Calu3 (cell line): ENCODE measurements at places on chromosomes 13 and 19. TPM values are rescaled to one million over a fixed set of nuclear protein-coding genes. Genes with fewer than 3 reads are reported as not detected.

GRCh38 chr13:32447894-32448623 lies 20.1 kb upstream of the N4BP2L1 start:
- peaks cover 3% of the 10 kb centered on the region for H3K4me1 ChIP-seq
- H3K4me3 ChIP-seq = no peak overlapping the region
- no peaks in the 10 kb centered on the region for H3K27me3 ChIP-seq
- H3K36me3 ChIP-seq = peaks cover 6% of the 10 kb centered on the region

DNA sequence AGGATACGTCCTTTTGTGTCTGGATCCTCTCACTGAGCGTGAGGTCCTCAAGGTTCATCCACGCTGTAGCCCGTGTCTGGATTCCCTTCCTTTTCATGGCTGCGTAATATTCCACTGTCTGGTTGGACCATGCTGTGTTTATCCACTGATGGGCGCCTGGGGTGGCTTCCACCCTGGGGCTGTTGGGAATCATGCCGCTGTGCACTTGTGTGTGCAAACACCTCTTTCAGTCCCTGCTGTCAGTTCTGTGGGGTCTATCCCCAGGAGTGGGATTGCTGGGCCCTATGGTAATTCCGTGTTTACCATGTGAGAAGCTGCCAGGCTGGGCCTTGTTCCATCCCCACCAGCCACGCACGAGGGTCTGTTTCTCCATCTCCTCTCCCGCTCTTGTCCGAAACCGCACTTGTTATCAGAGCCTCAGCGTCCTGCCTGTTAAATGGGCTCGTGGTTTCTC lies 98.6 kb downstream of the GADD45B start:
- H3K27ac ChIP-seq = no peak overlapping the region
- H3K27me3 ChIP-seq = no peaks in the 10 kb centered on the region
- H3K4me1 ChIP-seq = peaks cover 22% of the 10 kb centered on the region
- DNase-seq = no peak

DNA sequence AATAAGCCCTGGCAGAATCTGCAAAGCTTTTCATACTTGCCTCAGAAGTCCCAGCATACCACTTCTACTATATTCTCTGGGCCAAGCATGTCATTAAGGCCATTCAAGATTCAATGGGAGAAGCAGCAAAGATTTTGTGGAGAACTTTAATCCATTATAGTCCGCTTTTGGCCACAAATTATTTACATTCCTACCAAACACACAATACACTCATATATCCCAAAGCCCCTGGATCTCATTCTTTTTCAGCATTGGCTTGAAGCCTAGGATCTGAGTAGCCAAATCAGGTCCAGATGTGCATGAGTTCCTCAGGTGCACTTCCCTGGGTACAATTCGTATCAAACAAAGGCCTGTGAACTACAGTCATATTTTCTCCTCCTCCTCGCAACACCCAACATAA lies 203.4 kb downstream of the NDFIP2 start:
- no peak overlapping the region for H3K27ac ChIP-seq
- H3K4me3 ChIP-seq = no peak overlapping the region
- peaks cover 14% of the 10 kb centered on the region for H3K4me1 ChIP-seq
- no peak for DNase-seq

- H3K4me1 ChIP-seq = peaks cover 23% of the 10 kb centered on the region
- DNase-seq = no peak
- peak overlapping the region; percentile 42 for H3K27ac ChIP-seq
- peaks cover 60% of the 10 kb centered on the region for H3K36me3 ChIP-seq
- H3K4me3 ChIP-seq = peak overlapping the region; percentile 71
- H3K27me3 ChIP-seq = no peaks in the 10 kb centered on the region
Measured at GRCh38 chr19:10270180-10270615, 722 bp upstream of the ICAM1 start.

- peaks cover 11% of the 10 kb centered on the region for H3K27me3 ChIP-seq
- peak overlapping the region; percentile 73 for H3K4me3 ChIP-seq
- peaks cover 6% of the 10 kb centered on the region for H3K4me1 ChIP-seq
Measured at GRCh38 chr13:114130837-114131582, 1.4 kb downstream of the RASA3 start.

DNA sequence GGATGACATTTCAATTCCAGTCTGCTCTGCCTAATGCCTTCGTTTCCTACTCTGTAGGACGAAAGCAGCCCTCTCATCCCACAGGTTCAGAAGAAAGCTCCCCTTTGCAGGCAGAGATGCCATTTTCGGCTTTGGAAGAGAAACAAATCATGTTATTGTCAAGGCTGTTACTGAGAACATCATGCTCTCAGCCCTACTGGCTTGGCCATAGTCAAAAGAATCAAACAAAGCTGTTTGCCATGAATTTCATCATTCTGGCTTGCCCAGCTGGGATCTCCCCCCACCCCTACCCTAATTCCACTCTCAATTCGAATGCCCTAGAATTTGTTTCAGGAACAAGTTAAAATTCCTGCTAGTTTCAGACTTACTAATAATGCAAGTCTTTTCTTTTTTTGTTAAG lies 162.3 kb upstream of the SERP2 start:
- DNase-seq = no peak
- H3K27ac ChIP-seq = no peak overlapping the region
- no peaks in the 10 kb centered on the region for H3K27me3 ChIP-seq
- no peaks in the 10 kb centered on the region for H3K4me1 ChIP-seq

DNA sequence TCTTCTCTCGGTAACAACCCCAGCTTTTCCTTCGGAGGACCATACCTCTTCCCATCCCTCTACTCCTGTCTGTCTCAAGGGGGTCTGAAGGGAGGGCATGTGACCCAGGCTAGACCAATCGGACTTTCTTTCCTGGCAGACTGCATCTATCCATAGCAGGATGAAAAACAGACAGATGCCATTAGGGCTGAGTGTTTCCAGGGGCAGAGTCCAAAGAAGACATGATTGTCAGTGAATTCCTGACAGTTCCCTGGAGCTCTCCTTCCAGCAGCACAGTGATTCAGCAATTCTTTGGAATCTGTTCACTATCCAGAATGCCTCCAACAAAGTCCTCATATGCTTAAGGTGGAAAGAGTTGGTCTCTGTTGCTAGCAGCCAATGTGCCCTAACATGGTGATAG lies 189.8 kb downstream of the KCTD12 start:
- H3K4me3 ChIP-seq = no peak overlapping the region
- DNase-seq = no peak
- no peaks in the 10 kb centered on the region for H3K27me3 ChIP-seq
- no peaks in the 10 kb centered on the region for H3K36me3 ChIP-seq
- H3K27ac ChIP-seq = no peak overlapping the region

DNA sequence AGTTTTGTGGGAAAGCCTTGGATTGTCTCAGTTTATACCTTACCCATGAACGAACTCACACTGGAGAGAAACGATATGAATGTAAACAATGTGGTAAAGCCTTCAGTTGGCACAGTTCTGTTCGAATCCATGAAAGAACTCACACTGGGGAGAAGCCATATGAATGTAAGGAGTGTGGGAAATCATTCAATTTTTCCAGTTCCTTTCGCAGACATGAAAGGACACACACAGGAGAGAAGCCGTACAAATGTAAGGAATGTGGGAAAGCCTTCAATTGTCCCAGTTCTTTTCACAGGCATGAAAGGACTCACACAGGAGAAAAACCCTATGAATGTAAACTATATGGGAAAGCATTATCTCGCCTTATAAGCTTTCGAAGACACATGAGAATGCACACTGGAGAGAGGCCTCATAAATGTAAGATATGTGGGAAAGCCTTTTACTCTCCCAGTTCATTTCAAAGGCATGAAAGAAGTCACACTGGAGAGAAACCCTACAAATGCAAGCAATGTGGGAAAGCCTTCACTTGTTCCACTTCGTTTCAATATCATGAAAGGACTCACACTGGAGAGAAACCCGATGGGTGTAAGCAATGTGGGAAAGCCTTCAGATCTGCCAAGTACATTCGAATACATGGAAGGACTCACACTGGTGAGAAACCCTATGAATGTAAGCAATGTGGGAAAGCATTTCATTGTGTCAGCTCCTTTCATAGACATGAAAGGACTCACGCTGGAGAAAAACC lies 7.5 kb upstream of the ZNF440 start:
- no peaks in the 10 kb centered on the region for H3K27me3 ChIP-seq
- no peaks in the 10 kb centered on the region for H3K4me1 ChIP-seq
- no peak overlapping the region for H3K27ac ChIP-seq
- no peak for DNase-seq

DNA sequence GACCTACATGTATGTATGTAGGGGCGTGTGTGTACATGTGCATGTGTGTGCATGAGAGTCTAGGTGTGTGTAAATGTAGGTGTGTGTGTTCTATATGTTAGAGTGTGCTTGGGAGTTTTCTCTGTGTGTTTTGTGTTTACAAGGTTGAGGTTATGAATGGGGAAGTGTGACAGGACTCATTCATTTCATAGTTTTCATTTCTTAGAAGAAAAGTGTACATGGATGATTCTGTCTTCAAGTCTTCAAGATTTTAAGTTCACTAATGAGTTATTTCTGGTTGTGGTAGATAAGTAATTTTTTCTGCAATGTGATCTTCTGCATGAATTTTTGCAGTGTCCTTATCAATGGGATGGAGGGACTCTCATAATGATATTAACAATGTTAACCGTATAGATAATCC lies 118.2 kb upstream of the SLC10A2 start:
- H3K27me3 ChIP-seq = no peaks in the 10 kb centered on the region
- no peaks in the 10 kb centered on the region for H3K36me3 ChIP-seq
- no peak for DNase-seq
- no peak overlapping the region for H3K27ac ChIP-seq

GRCh38 chr19:50741179-50741933 lies 18.2 kb downstream of the CLEC11A start:
- H3K27me3 ChIP-seq = peaks cover 92% of the 10 kb centered on the region
- DNase-seq = no peak
- H3K36me3 ChIP-seq = no peaks in the 10 kb centered on the region

DNA sequence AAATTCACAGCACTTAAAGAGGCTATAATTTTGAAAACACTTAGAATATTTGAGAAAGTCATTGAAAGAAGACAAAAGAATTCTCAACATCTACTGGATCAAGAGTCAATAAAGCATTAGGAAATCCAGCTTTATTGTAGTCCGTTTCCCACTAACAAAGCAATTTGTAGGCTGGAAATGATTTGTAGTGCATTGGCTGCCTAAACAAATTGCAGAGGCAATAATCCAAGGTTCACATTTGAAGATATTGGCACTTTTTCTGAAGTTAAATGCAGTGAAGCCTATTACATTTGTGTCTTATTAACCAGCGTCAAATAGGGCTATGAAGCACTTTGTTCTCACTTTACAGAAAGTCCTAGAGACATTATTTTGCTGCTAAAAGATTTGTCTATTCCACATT lies 848.1 kb upstream of the SLITRK1 start:
- H3K36me3 ChIP-seq = no peaks in the 10 kb centered on the region
- H3K27me3 ChIP-seq = no peaks in the 10 kb centered on the region
- no peak overlapping the region for H3K27ac ChIP-seq
- no peaks in the 10 kb centered on the region for H3K4me1 ChIP-seq
- DNase-seq = no peak
- no peak overlapping the region for H3K4me3 ChIP-seq

GRCh38 chr19:34104096-34104495 lies 68.2 kb upstream of the LSM14A start:
- peaks cover 73% of the 10 kb centered on the region for H3K27me3 ChIP-seq

GRCh38 chr19:10309423-10309822 lies at the start of gene ZGLP1:
Gene ZGLP1, minus strand, starts transcription at chr19:10309815.
- no peaks in the 10 kb centered on the region for H3K36me3 ChIP-seq
- no peak within 1 kb of the TSS for H3K4me3 ChIP-seq
- no peaks in the 10 kb centered on the region for H3K27me3 ChIP-seq

GRCh38 chr19:54475706-54476105 lies 2.6 kb upstream of the CDC42EP5 start:
- no peak overlapping the region for H3K27ac ChIP-seq
- no peak overlapping the region for H3K4me3 ChIP-seq
- peaks cover 11% of the 10 kb centered on the region for H3K36me3 ChIP-seq
- no peak for DNase-seq

- H3K4me1 ChIP-seq = no peaks in the 10 kb centered on the region
- H3K27me3 ChIP-seq = no peaks in the 10 kb centered on the region
- no peak overlapping the region for H3K27ac ChIP-seq
Measured at GRCh38 chr13:99250982-99251825, 7.0 kb downstream of the GPR18 start.

Gene PSG11
- not detected in 2 replicates for total RNA-seq

Gene BAX
- total RNA-seq = 141 and 147 TPM in 2 replicates

Gene PNMA8B
- not detected in 2 replicates for total RNA-seq

Gene TMEM38A
- 19.2 and 20.1 TPM in 2 replicates for total RNA-seq
